ENCODE measurements at places on chromosomes 12 and 14.
A peak's percentile ranks its signal among the peaks of the same experiment; 100 is the strongest.

DNA sequence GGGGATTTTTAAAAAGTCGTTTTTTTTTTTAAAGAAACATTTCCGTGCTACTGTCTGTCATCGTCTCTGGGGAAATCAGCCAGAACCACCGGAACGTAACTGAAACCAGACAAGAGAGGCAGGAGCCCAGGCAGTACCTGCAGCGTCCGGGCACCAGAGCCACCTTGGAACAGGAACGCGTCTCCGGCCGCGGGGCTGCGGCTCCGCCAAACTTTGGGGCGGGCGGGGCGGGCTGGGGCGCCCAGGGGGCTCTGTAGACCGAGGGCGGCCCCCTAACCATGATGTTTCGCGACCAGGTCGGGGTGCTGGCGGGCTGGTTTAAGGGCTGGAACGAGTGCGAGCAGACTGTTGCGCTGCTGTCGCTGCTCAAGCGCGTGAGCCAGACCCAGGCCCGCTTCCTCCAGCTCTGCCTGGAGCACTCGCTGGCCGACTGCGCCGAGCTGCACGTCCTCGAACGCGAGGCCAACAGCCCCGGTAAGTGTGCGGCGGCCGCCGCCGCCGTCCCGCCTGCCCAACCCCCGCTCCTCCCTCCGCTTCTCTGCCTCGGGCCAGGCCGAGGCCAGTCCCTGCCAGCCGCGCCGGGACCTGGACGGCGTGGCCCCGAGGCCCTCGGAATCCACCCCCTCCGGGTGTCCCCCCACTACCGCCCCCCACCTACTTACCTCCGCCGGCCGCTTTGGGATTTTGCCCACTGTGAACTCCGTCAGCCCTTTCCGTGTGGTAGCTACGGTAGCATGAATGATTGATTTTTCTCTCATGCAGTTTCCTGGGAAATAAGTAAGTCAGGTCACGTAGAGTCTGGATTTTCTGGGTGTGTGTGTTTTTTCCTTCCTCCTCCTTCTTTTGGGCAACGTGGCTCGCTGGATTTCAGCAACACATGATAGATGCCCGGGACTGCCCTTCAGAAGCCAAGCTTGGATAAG lies 972 bp downstream of the SAMD4A start:
- peak overlapping the region; percentile 34 for H3K27ac ChIP-seq
- H3K4me3 ChIP-seq, result peak overlapping the region; percentile 81
- DNase-seq, result peak; percentile 14
- H3K4me1 ChIP-seq, result peaks cover 18% of the 10 kb centered on the region
- H3K36me3 ChIP-seq, result no peaks in the 10 kb centered on the region

- no peak overlapping the region for H3K27ac ChIP-seq
- no peaks in the 10 kb centered on the region for H3K27me3 ChIP-seq
- no peaks in the 10 kb centered on the region for H3K36me3 ChIP-seq
- DNase-seq, result no peak
- H3K4me1 ChIP-seq, result peaks cover 8% of the 10 kb centered on the region
Observed at GRCh38 chr14:66496911-66497310, 10.7 kb downstream of the CCDC196 start.

- no peak overlapping the region for H3K4me3 ChIP-seq
- DNase-seq, result no peak
- H3K27me3 ChIP-seq, result no peaks in the 10 kb centered on the region
- no peaks in the 10 kb centered on the region for H3K36me3 ChIP-seq
- H3K4me1 ChIP-seq, result no peaks in the 10 kb centered on the region
Observed at GRCh38 chr12:58504143-58504938, 416.0 kb downstream of the LRIG3 start.

GRCh38 chr12:62813031-62813829 lies 121.7 kb downstream of the PPM1H start:
- peaks cover 3% of the 10 kb centered on the region for H3K4me1 ChIP-seq
- no peak overlapping the region for H3K4me3 ChIP-seq
- no peak overlapping the region for H3K27ac ChIP-seq
- H3K36me3 ChIP-seq, result no peaks in the 10 kb centered on the region

- no peaks in the 10 kb centered on the region for H3K36me3 ChIP-seq
- H3K4me1 ChIP-seq, result no peaks in the 10 kb centered on the region
- H3K27ac ChIP-seq, result no peak overlapping the region
- H3K4me3 ChIP-seq, result no peak overlapping the region
- no peak for DNase-seq
Observed at GRCh38 chr12:71134405-71134804, 23.4 kb downstream of the TSPAN8 start.

DNA sequence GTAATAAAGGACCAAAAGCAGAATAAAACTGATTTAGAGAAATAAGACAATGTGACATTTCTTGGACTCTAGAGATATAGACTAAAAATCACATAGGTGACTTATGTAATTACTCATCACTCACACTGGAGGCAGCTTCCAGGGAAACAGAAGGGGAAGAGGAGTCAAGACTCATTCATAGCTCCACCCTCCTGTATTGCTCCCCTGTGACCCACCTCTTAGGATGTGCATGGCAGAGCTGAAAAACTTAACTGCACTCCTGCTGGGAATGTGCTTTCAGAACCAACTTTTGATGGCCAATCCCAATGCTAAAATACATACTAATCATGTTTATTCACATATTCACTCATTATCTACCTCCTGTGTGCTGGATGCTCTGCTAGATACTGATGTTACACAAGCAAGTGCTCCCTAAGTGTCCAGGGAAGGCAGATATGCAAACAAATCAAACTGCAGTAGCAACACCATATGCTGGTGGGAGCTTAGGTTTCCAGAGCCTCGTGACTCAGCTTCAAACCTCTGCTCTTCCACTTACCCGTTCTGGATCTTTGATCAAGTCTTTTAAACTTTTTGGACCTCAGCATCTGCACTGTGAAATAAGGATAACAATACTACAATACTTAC lies 316.1 kb downstream of the GALC start:
- DNase-seq, result no peak
- no peaks in the 10 kb centered on the region for H3K36me3 ChIP-seq
- no peak overlapping the region for H3K4me3 ChIP-seq
- H3K4me1 ChIP-seq, result no peaks in the 10 kb centered on the region
- no peaks in the 10 kb centered on the region for H3K27me3 ChIP-seq

DNA sequence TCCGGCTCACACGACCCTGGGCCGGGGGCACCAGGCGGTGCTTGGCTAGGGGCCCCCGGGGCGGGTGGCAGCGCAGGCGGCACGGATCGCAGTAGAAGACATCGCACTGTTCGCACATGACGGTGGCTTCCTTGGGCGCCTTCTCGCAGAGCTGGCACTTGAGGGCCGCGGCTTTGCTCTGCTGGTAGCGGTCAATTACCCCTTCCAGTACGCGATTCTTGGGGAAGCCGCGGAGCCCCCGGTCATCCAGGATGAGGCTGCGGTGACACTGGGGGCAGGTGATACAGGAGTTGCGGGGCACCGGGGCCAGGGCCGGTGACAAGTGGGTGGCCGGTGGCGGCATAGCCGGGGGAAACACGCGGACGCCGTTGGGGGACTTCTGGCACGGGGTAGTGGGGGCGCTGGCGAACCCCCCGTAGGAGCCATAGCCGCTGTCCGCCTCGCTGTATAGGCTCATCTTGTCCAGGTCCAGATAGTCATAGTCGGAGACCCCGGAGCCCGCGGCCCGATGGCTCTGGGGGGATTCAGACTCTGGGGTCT lies 553 bp downstream of the TRIM9 start:
- H3K4me3 ChIP-seq, result peak overlapping the region; percentile 33
- no peak for DNase-seq
- H3K4me1 ChIP-seq, result peaks cover 5% of the 10 kb centered on the region
- H3K27ac ChIP-seq, result no peak overlapping the region
